Urinary bladder (tissue), 4 donors: ENCODE measurements at places on chromosomes 4 and X. TPM values are rescaled to one million over a fixed set of nuclear protein-coding genes. Genes with fewer than 3 reads are reported as not detected.

DNA sequence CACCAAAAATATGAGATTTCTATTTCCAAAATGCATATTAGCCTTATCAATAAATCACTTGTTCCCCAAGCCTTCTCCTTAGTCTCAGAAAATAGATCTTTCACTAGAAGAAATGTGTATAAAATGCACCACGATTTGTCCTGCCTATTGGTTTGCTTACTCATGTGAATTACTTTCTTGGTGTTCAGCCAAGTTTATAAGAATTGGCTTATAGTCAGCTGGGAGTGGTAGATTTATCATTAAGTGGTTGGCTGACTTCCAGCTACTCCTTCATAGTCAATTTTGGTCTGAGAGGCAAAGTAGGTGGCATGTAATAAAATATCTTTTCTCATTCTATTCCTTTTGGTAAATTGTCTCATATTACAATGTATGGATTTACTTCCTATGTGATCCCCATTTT is 1.3 kb downstream of the SULT1E1 start:
- DNase-seq: peak; percentile 53

- no peak for DNase-seq
Observed at GRCh38 chr4:20992002-20992401, 291.7 kb downstream of the PACRGL start.

GRCh38 chr4:42104521-42104920 is 47.9 kb downstream of the BEND4 start:
- no peak for DNase-seq

HSFX2 gene
- 0.95 TPM for total RNA-seq

- DNase-seq: no peak
Observed at GRCh38 chr4:53522334-53522733, 69.0 kb downstream of the LNX1 start.

GABRB1 gene
- 0.79 TPM for total RNA-seq

DNA sequence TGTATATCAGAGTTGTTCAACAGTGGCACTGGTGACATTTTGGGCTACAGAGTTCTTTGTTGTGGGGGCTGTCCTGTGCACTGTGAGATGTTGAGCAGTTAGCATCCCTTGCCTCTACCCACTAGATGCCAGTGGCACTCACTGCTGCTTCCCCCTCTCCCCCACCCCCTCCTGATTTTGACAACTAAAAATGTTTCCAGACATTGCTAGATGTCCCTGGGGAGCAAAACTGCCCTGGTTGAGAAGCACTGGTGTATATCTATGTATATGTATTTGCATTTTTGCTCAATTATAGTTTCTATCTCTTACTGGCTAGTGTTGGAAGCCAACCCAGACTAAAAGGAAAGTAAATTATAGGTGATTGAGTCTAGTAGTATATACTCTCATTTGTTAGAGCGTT is 2.4 kb downstream of the TMEM131L start:
- DNase-seq: no peak

DNA sequence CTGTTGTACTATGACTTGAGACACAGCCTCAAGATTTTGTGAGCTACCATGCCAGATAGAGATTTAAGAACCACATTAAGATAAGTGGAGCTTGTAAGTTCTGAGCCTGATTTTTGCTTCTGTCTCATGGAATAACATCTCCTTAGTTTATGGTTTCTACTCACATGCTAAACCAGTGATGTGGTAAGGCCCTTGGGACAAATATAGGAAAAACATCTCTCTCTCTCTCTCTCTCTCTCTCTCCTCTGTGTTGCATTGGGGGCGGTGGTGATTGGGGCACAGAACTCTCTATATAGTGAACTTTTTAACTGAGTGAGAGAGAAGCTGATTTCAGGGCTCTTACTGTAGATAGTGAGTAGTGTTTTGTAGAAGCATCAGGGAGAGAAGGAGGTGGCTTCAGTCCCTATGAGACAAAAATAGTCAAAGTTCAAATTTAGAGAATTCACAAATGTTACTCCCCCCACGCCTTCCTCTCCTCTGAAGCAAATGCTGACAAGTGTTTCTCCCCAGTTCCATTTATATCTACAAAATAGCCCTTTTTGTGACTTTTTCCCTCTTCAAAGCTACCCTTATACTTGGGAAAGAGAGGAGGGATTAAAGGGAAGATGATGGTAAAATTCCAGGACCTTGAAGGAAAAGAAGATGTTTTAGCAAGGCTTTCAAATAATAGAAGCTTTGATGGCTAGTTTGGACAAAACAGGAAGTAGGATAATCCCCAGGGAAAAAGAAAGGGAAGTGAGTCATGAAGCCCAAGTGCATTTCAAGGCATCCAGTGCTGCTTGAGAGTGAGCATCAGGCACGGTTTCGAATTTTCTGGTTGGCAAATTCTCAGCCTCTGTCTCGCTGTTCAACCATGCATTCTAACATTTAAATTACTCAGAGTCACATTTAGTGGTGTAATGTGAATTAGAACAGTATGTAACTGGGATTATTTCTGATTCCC is 134.3 kb upstream of the AP1S2 start:
- DNase-seq: no peak

DNA sequence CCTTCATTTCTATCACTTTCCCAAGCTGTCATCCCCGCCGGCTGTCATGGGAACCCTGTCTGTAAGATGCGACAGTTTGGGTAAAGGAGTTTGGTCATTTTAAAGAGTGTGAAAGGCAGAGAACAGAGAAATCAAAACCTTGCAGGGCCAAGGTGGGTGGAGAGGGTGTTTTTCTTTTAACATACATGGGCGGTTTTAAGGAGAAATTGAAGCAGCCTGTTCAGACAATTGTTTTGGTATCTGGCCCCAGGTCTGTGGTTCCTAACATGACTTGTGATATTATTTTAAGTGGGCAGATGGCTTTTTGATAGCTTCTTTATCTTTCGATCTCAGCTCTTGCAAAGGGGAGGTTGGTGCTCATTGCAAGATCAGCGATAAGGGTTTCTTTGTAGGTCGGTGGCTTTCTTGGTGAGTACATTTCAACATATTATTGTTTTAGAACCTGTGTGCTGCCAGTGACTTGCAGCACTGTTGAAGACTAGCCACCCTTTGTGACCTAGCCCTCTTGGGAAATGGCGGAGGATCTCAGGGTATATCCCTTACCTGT is 3.7 kb downstream of the PPP1R3F start:
- DNase-seq: no peak

DNA sequence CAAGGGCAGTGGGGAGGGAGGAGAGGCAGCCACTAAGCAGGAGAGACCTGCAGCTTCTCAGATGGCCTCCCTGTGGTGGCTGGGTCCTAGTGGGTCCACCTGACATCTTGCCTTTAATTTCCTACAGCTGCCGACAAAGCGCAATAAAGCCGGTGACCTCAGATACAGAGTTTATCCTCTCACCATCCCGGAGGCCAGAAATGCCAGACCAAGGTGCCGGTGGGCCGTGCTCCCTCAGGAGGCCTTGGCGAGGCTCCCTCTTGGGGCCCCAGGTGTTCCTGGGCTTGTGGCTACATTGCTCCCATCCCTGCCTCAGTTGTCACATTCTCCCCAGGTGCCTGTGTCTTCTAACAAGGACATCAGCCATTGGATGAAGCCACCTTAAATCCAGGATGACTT is 103.0 kb downstream of the ADRA2C start:
- no peak for DNase-seq
